ENCODE measurements at places on chromosomes 4 and X.

- DNase-seq, result peak; percentile 34
These were observed 677 bp downstream of the PTPN13 start for GRCh38 chr4:86594559-86595425.

GRCh38 chr4:174604198-174604597 is 81.9 kb upstream of the HPGD start:
- DNase-seq, result no peak

DNA sequence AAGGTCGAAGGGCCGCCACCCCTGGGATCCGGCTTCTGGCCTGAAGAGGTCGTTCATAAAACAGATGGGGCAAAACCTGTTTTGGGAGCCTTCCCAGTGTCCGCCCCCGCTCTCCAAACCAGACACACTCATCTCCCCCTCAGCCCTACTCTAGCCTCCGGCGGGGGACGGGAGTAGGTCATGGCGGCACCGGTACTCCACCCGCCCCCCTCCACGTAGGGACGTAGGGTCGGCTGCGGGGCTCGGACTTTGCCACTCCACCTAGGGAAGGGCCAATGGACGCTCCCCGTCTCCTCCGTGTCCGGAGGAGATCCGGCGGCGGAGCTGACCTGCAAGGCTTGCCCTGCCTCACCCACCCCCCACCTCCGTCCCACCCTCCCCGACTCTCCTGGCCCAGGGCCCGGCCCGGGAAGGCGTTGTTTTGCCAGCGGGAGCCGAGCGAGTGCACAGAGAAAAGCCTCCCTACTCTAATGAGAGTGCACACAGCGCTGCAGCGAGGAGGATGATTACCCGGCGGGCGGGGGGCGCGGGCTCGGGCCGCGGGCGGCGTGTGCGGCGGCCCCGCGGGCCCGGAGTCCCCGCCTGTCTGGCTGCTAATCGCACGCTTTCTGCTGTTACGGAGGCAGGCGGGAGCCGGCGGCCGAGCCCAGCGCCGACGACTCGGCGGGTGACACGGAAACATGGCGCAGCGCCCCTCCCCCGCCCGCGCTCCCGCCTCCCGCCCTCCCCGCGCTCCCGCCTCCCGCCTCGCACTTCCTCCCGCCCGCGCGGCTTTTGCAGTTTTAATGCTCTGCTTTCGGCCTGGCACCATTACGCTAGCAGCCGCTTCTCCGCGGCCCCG is 8.3 kb upstream of the BCOR start:
- DNase-seq, result no peak

DNA sequence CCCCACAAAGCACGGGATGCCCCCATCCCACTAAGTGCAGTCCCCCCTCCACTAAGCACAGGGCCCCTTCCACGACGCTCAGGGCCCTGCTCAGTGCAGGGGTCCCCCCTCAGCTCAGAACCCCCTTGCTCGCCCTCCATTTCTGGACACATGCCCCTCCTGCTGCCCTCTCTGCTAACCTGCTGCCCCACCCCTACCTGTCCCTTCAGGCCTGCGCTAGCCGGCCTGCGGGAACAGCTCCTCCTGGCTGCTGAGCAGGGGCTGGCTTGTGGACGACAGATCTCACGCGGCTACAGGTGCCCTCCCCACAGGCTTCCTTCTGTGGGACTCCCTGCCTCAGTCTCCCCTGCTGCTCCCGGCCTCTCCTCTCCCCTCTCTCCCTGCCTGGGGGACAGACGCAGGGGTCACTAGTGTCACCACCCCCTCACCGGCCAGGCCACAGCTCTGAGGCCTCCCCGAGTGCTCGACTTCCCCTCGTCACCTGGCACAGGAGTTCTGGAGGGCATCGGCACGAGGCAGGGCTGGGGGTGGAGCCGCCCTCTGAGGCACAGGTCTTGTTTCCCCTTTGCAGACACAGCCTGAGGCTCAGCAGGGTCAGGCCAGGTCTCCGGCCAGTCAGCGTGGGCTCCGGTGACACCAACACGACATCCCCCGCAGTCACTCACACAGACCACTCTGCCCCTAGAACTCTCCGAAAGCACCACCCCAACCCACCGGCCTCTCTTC is 21.6 kb downstream of the GAK start:
- DNase-seq, result no peak

DNA sequence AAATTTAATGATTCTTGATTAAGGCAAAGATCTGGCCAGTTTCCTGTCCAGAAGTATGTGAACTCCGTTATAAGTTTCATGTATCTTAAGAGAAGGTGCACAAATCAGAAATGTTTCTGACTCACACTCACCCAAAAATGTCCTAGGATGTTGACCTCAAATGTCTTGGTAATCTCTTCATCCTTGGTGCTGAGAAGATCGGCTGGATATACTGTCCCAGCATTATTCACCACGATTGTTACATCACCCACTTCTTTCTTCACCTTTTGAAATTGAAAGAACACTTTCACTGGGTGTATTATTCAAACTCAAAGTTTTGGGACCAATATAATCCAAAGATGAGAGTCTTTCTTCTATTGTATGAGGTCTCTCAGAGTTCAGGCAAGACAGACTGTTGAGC is 5.7 kb downstream of the HSD17B13 start:
- no peak for DNase-seq
